Fibroblast of gingiva (primary cell): ENCODE measurements at places on chromosomes 7 and 10.

DNA sequence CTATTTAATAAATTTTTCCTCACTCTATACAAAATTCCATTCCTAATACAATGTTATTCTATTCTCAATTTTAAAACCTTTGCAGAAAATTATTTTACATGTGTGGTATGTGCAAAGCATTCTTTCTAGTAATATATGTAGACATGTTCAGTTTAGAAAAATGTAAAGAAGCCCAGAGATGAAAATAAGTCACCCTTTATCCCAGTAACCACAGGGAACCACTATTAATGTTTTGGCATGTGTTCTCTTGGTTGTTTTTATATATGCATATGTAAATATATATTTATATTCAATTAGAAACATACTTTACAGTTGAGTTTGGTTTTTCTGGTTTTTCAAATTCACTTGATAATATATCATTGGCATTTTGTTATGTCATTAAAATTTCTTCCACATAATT is 14.8 kb upstream of the GLCCI1 start:
- DNase-seq: no peak

- no peak for DNase-seq
These were observed 2.8 kb upstream of the TRRAP start for GRCh38 chr7:98875501-98875900.

DNA sequence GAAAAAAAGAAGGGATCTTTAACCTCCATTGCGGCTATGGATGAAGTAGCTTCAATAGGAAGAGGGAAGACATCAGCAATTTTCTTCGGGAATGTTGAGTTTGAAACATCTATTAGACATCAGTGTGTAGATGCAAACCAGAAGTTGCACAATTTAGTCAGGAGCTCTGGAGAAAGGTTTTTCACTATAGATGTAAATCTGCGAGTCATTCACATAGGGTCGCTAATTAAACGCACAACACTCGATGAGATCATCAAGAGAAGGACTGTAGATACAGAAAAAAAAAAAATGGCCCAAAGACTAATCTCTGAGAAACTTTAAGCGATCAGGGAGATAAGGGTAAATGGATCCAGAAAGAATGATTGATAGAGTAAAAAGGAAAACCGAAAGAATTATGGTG is 61.7 kb upstream of the TES start:
- DNase-seq: no peak

DNA sequence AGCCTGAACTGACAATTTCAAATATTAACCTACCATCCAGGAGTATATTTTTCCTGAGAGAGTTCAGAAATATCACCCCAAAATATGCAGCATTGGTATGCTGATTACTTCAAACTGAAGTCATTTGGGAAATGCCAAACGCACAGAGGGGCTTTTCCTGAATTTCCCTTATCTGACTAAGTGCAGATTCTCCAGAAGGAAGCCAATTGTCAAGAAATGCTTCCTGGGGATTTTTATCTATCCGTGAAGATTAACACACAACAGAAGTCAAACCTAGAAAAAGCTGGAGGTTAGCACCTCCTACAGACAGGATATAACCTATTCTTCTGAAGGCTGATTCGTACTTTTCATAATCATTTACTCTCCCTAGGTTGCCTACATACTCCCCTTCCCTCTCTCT is 91.0 kb downstream of the AKR1D1 start:
- no peak for DNase-seq

DNA sequence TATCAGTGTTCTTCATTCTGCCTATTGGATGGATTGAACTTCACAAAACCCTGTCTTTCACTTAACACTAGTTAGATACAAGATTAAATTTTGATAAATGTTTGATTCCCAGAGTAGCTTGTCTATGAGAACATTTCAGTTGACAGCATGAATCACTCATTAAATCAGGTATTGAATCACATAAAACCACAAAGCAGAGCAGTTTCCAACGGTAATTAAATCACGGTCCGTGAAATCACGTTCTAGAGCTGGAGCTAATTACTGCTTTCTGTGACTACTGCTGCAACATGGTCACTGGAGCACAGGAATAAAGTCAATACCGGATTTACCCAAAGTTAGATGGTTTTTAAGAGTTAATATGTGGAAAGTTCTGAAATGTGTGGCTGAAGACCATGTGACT is 257.8 kb upstream of the PCDH15 start:
- DNase-seq: no peak

GRCh38 chr10:120328647-120329046 is 128.4 kb upstream of the PLPP4 start:
- no peak for DNase-seq

GRCh38 chr7:102992938-102993717 is 80.3 kb downstream of the LRRC17 start:
- DNase-seq: peak; percentile 95

DNA sequence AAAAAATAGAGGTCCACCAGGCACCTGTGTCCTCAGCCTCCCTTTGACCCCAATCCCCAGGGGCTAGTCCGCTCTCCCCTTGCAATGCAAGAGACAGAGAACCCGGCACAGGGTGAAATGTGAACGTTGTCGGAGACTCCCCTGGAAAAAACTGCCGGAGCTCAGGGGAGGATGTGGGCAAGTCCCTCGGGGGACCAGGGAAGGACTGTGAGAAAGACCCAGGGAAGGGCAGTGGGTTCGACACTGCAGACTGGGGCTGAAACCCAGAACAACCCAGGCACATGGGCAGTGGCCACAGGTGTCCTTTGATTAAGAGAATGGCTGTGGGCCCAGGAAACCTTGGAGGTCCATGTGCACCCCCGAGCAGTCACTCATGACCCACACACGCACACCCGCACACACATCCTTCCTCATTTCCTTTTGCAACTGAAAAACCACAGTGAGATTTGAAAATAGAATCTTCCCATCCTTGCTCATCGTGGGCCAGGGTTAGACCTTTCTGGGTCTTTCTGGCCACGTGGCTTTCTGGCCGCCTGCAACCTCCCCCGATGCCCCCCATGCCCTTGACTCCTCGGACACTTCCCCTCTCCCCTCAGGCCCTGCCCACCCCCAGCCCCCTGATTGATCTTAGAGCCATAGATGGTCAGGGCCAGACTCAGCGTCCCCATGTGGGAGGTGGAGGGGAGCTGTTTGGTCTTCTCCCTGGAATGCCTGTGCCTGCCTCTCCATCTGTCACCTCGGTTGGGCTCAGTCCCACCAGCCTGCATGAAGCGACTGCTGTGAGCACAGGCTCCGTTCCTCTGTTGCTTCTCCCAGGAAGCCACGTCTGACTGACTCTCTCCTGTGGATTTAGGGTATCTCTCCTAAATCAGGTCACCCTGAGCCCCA is 7.9 kb downstream of the LAT2 start:
- DNase-seq: no peak
